ENCODE measurements at places on chromosomes 3 and 15.

- DNase-seq: no peak
These were observed 98.8 kb downstream of the SPRED1 start for GRCh38 chr15:38351466-38351865.

DNA sequence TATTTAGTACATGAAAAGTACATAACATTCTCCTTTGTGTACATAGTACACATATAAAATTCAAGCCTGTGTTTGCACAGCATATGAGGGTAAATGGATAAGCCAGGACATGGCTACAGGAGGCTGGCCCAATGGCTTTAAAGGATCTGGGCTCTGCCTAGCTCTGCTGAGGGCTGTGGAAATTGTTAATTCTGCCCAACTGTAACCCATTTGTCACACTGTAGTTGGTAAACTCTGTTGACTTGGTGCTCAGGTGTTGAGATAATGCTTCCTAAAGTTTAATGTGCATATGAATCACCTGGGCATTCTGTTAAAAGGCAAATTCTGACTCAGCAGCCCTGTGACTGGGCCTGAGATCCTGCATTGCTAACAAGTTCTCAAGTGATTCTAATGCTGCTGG is 196.5 kb upstream of the ZPLD1 start:
- no peak for DNase-seq

DNA sequence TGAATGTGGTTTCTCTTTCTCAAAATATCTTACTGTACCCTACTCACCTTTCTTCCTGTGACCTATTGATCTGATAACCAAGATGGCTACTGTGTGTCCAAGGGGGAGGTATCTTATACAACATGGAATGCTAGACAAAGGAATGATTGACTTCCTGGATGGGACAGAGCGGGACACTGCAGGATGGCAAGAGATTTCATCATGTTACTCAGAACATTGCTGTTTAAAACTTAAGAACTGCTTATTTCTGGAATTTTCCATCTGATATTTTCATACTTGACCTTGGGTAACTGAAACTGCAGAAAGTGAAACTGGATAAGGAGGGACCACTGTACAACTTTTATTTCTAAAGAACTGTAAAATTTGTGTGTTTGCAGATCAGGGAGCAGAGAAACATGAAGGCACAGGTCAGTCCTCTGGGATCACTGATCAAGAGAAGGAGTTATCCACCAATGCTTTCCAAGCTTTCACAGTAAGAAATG is 18.5 kb downstream of the CNOT10 start:
- no peak for DNase-seq

DNA sequence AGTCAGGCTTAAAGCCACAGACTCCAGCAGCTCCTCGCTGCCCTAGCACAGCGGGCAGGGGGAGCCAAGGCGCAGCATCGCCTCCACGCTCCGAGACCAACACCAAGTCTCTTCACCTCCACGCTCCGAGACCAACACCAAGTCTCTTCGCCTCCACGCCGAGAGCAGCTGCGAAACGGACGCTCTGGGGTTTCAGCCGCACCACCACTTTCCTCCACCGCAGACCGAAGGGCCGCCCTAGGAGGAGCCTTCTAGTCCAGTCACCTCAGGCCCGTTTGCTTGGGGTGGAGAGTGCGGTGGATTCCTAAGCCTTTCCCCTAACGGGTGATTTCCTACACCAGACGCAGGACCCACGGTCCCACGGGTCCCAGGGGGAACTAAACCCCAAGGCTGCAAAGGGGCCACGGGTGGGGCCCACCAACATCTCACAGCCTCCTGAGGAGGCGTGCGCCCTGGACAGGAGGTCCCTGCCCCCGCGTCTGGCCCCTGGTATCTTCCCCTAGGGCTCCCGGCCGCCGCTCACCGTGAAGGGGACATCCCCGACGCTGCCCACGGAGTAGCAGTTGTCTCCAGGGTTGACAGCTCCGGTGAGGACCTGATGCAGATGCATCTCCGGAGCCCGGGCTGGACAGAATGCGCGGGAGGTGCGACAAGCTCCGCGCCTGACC is 501 bp downstream of the DMXL2 start:
- no peak for DNase-seq

- DNase-seq: no peak
These were observed 64.4 kb upstream of the CRTC3 start for GRCh38 chr15:90465140-90465929.

GRCh38 chr15:98786717-98787116 is 138.4 kb downstream of the IGF1R start:
- no peak for DNase-seq

DNA sequence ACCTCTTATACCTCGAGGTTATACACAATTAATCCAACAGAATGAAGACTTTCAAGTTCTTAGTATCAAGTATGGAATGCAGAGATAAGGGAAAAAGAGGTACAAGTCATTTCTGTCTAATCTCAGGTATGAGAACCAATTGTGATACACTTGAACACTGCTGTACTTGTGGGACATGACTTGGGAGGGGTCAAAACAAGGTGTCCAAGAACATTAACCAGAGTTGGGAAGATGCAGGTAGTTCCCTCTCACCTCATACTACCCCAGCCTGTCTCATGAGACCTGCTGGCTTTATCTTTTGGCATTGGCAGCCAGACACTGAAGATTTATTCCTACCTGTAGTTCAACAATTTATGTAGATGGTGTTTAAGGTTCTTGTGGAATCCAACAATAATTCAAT is 209.7 kb downstream of the NR1D2 start:
- DNase-seq: no peak

- peak; percentile 22 for DNase-seq
These were observed 40.4 kb downstream of the PRR23E start for GRCh38 chr3:127233371-127233770.

GRCh38 chr3:186248850-186249249 is 113.2 kb downstream of the DGKG start:
- DNase-seq: no peak

- DNase-seq: no peak
These were observed 10.8 kb upstream of the MFSD1 start for GRCh38 chr3:158790901-158791589.

DNA sequence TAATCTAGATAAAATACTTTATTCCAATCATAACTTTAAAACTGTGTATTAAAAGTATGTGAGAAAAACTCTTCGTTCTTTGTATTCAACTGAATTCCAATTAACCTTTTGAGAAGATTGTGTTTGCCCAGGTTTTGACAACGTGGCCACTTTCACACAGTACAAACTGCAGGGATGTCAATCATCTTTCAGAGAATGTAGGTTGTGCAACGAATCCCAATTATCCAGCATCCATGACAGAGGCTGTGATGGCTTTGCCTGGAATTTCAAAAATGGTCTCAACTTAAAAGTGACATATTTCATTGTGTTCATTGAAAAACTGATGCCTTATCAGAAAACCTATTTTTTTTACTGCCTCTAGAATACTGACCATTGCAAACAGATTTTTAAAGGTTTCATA is 615.1 kb upstream of the KCNMB2 start:
- no peak for DNase-seq

DNA sequence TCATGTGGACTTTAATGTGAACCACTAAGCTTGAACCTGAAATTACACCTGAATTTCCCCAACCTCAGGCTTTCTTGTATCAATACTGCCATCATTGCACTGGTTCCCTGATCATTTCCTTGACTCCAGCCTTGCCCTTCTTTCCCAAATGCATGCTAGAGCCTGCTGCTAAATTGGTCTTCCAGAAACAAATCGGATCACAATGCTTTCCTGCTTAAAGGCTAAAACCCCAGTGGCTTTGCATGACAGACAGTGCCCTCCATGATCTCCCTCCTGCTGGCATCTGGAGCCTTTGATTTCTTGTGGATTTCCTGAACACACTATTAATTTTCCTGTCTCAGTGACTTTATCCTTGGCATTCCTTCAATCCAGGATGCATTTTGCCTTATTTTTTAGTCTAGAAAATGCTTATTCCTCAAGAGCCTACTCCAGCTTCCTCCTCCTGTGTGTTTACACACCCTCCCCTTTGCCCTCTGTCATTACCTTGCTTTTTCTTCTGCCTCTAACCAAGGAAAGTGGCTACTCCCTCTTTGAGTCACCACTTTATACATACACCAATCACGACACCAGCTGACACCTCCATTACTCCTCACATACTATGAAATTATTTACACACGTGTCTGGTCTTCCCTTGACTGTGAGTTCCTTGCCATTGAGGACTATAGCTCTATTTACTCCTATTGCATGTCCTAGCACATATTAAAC is 214.6 kb downstream of the KCNAB1 start:
- DNase-seq: no peak

- DNase-seq: no peak
These were observed 730 bp downstream of the ZKSCAN7 start for GRCh38 chr3:44555723-44556122.

- no peak for DNase-seq
These were observed 967.8 kb upstream of the CFAP20DC start for GRCh38 chr3:60017631-60018030.

DNA sequence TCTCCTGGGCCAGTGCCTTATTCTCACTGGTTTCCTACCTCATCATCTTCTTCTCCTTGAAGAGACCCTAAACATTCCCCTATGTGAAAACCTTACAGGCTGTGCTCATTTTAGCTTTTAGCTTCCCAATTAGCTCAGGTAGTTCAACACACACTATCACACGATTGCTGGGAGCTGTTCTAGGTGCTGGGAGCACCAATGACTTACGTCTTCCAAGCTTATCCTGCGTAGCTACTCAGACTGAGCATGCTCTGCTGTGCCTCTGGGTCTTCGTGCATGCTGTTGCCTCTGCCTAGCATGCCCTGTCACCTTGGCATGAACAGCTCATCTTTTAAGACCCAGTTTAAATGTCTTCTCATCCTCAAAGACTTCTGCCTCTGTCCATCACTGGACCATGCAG is 55.7 kb upstream of the APEH start:
- no peak for DNase-seq

GRCh38 chr15:19943515-19943914 is 598.1 kb downstream of the GOLGA6L6 start:
- no peak for DNase-seq

GRCh38 chr15:37940876-37941275 is 6.4 kb downstream of the TMCO5A start:
- no peak for DNase-seq

DNA sequence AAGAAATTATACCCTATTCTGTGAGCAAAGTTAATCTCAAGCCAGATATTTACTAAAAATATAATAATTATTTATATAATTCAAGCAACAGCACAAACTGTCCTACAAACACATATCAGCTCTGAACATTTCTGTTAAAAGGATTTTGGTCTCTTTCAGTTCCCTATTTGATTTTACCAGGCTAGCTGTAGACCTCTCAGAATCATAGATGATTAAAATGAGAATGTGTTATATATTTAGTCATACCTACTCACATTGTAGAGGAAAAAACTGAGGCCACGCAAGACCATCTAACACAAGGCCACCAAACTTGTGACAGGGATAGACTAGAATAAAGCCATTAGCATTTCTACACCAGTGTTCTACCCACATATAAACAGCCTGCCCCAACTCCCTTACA is 28.5 kb downstream of the ACKR4 start:
- DNase-seq: no peak

DNA sequence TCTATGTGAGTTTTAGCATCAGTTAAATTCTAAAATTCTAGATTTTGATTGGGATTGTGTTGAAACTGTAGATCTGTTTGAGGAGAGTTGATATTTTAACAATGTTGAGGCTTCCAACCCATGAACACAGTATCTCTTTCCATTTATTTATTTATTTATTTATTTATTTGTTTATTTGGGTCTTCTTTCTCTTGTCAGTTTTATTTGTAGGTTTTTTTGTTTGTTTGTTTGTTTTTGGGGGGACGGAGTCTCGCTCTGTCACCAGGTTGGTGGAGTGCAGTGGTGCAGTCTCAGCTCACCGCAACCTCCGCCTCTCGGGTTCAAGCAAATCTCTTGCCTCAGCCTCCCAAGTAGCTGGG is 25.3 kb downstream of the MRAS start:
- no peak for DNase-seq

DNA sequence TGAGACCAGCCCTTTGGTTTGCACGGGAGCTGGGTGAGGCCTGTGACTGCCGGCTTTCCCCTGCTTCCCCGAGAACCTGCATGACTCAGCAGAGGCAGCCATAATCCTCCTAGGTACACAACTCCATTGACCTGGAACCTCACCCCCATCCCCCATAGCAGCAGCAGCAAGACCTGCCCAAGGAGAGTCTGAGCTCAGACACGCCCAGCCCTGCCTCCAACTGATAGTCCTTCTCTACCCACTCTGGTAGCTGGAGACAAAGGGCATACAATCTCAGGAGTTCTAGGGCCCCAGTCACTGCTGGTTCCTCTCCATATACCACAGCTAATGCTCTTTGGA is 141.0 kb upstream of the ARHGEF26 start:
- no peak for DNase-seq

- no peak for DNase-seq
These were observed 727.7 kb upstream of the NECTIN3 start for GRCh38 chr3:110343945-110344344.

DNA sequence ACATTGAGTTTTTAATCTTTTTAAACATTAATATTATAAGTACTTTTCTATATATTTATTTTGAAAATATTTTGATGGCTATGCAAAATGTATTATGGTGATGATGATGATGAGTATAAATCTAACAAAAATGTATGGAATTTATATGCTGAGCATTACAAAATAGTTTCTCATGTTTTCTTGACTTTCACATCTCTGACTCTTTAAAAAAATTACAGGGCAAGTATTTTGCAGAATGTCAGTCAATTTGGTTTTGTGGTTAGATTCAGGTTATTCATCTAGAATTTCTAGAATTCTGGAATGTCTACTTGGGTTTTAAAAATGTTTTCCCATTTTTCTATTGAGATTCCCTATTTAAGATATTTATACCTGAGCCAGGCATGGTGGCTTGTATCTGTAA is 41.7 kb upstream of the ANP32A start:
- DNase-seq: no peak

DNA sequence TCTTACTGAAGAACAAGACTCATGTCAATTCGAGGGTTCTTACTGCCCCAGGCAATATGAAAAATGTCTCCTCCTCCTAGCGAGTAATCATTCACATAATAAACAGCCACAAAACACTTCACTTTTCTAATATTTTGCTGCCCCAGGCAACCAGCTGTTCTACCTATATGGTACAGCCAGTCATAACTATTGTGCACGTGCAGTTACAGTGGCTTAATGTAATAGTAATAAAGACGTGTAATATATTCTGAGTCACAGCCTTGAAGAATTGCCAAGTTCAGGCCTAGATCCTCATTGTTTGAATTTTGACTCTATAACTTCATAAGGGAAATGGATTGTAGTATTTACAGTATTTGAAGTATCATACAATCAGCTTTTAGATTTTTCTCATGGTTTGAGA is 1250.0 kb upstream of the GBE1 start:
- no peak for DNase-seq

GRCh38 chr15:97234851-97235610 is 725.5 kb upstream of the ARRDC4 start:
- DNase-seq: peak; percentile 77

GRCh38 chr15:87944050-87944449 is 312.5 kb downstream of the NTRK3 start:
- no peak for DNase-seq

- DNase-seq: no peak
These were observed 74.0 kb downstream of the KY start for GRCh38 chr3:134576831-134577230.

DNA sequence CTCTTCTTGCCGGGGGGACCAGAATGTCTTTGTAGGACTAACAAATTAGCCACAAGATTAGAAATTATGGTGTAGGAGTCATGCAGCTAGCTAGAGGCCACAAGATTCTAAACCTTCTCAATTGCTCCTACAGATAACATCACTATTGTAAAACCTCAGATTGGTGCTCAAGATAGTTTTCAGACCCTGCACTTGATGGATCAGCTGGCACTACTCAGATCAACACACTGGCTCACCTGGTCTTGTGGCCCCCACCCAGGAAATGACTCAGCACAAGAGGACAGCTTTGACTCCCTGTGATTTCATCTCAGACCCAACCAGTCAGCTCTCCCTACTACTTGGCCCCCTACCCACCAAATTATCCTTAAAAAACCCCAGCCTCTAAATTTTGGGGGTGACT is 124.1 kb upstream of the RASGRP1 start:
- DNase-seq: no peak

Data from right kidney (tissue), 9 donors.